ENCODE measurements at places on chromosomes 11 and 22.

GRCh38 chr22:43260331-43261231 lies 73.6 kb upstream of the TTLL12 start:
- no peak for DNase-seq

- peak; percentile 29 for DNase-seq
Observed at GRCh38 chr11:65493367-65494176, 5.3 kb upstream of the MALAT1 start.

GRCh38 chr11:65355013-65355775 lies 643 bp downstream of the TIGD3 start:
- DNase-seq: peak; percentile 60

- DNase-seq: peak; percentile 28
Observed at GRCh38 chr11:94734563-94735275, 33.4 kb upstream of the AMOTL1 start.

GRCh38 chr22:44567846-44568493 lies 69.9 kb upstream of the RTL6 start:
- peak; percentile 66 for DNase-seq

Data from WTC11 (cell line).